ENCODE measurements at places on chromosomes 7 and 10.

GRCh38 chr7:36986948-36987724, 262.8 kb upstream of the AOAH start:
- no peak for DNase-seq

DNA sequence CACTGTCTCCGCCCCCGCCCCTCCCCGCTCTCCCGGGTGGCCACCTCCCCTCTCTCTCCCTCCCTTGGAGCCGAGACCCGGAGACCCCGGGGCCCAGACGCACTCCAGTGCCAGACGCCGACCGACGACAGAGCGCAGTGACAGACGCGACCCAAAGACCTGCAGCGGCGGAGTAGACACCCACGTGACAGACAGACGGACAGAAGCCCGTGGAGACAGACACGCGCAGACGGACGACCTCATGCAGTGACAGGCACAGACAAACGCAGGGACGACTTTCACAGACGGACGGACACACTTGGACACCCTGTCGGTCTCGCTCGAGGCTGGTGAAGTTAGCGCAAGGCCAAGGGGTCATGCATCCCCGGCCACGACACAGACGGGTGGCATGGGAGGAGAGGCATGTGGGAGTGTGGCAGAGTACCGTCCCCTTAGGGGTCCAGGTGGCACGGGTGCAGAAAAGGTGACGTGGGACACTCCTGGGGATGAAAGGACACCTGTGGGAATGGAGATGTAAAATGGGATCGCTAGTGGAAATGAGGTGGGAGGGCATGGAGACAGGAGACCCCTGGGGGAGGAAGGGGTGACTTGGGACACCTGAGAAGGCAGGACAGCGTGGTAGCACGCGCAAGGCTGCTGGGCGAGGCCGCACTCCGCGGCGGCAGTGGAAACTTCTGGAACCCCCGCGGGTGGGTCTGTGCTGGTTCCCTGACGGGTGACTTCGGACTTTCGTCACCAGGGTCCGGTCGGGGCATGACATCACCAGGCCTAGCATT, 456 bp upstream of the ACHE start:
- no peak for DNase-seq

- peak; percentile 37 for DNase-seq
These were observed 65.3 kb downstream of the CARD11 start for GRCh38 chr7:2978408-2978807.

DNA sequence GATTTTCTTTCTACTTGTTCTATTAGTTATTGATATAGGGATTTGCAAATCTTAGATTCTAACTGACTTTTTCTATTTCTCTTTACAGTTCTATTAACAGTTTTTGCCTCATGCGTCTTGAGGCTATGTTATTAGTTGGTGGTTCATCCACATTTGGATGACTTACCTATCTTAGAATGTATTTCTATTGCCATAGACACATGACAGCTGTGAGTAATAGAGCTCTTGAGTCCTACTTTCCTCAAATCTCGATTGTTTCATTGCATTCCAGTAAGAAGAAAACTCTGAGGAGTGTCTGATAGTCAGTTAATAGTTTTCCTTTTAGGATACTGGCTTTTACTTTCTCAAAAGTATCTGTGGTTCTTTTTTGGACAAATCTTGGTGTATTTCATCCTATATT, 241.4 kb upstream of the ZNF32 start:
- DNase-seq, result no peak

- peak; percentile 71 for DNase-seq
These were observed 771 bp downstream of the PHYHIPL start for GRCh38 chr10:59177031-59177797.
